HFF-Myc (cell line): ENCODE measurements at places on chromosomes 7 and 10.

- DNase-seq = no peak
Observed at GRCh38 chr7:117273814-117274225, 49.0 kb downstream of the WNT2 start.

DNA sequence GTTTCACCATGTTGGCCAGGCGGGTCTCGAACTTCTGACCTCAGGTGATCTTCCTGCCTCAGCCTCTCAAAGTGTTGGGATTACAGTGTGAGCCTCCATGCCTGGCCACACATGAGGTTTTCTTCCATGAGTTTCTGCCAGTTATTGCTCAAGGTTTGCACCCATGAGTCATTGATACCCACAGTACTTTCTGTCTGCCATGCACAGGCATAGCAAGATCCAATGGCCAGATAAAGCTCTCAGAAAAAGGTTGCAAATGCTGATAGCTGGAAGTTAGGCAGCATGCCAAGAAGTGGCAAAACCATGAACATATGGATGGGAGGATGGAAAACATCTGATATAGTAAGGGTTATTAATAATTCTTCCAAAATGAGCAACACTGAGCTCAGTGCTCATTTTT, 298.7 kb upstream of the NRG3 start:
- no peak for DNase-seq

DNA sequence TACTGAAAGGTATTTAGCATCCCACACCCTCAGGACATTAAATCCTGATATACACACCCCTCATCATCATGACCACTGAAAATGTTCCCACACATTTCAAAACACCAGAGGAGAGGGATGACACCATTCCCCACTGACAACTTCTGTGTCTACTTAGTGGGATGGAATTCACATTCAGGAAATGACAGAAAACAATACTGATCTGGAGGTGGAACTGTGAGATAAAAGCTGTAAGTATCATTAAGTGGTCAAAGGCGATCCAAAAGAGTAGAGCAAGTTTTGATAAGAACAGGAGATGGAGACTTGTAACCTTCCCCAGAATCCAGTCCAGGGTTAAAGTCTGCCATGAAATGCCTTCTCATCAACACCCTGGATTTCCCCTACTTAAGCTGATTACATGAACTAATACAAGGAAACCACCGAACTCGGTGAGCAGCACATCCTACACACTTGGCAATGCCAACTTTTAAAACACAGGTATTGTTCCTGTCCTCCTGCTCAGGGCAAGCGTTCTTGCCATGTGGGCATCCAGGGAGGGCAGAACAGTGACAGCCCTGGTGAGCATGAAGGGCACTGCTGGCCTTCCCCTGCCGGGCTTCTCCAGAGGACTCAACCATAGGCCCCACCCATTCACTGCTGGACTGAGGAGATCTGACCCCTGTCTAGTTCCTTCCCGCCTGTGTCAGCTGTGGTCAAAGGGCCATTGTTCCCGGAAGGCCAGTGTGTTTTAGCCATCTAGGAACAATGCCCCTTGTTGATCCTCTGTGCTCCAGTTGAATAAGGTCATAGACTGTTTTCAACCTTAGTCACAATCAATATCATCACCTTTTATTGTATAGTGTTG, 85.0 kb downstream of the SGMS1 start:
- no peak for DNase-seq

- peak; percentile 29 for DNase-seq
Observed at GRCh38 chr10:86757113-86757972, 924 bp downstream of the BMPR1A start.

DNA sequence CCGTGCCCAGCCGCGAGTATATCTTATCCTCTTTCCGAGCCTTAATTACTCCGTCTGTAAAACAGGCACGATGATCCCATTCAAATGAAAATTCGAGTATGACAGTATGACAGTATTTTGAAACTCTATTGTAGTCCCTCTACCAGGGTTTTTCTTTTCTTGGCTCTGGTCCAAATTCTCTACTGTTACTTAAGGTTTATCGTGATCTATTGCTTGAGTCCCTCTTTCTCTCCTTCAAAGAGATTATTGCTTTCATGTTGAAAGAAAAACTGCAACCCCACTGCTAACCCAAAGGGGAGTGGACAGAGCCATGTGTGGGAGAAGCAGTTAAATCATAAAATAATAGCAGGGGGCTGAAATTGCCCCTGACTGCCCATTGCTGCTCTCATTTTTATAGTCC, 1156.6 kb upstream of the AUTS2 start:
- DNase-seq = no peak

DNA sequence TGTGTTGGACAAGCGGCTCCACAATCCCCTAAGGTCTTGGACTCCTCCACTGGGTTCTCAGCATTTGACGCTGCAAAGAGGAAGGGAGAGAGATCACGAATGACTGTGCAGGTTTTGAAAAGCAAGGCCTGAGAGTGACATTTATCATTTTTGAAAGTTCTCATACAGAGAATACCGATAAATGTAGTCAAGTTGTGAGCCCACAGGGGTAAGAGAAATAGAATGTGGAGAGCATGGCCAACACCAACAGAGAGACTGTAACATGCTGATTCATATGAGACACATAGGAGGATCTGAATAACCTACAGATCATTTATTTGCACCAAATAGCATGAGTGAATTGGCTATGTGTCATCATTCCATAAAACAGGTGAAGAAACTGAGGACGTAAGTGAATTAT, 230.5 kb upstream of the MBL2 start:
- no peak for DNase-seq

DNA sequence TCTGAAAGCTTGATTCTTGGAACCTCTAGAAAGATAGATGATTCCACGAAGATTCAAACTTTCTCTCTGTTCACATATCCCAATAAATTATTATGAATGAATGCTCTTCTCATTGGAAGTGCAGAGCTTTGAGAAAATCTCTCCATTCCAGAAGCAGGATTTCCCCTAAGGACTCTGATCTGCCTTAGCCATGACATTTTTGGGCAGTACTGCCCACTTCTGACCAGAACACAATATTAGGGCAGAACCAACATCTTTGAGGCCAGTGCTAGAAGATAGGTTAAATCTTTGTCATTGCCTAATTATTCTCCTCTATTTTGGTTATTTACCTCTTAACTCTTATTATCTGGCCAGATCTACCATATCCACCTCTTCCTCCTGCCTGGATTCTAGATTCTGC, 49.9 kb downstream of the ARMC3 start:
- no peak for DNase-seq

DNA sequence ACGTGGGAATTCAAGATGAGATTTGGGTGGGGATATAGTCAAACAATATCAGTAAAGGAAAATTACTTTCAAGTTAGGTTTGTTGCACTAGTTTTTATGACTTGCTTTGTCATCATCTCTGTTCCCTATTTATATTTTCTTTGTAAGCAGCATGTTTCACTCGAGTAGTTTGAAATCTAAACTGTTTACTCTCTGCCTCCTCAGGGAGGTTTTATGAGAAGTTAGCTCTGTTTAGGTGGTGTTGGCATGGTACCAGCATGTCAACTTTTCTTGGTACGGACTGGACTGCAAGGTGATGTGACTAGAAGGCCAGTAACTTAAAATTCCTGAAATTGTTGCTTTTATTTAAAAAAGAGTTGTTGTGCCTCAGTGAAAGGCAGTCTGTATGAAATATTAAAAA, 59.2 kb upstream of the MTPN start:
- DNase-seq = no peak

GRCh38 chr10:24526085-24526649, 197.5 kb downstream of the ARHGAP21 start:
- no peak for DNase-seq

GRCh38 chr10:81027223-81027622, 489.5 kb downstream of the SH2D4B start:
- DNase-seq = no peak

DNA sequence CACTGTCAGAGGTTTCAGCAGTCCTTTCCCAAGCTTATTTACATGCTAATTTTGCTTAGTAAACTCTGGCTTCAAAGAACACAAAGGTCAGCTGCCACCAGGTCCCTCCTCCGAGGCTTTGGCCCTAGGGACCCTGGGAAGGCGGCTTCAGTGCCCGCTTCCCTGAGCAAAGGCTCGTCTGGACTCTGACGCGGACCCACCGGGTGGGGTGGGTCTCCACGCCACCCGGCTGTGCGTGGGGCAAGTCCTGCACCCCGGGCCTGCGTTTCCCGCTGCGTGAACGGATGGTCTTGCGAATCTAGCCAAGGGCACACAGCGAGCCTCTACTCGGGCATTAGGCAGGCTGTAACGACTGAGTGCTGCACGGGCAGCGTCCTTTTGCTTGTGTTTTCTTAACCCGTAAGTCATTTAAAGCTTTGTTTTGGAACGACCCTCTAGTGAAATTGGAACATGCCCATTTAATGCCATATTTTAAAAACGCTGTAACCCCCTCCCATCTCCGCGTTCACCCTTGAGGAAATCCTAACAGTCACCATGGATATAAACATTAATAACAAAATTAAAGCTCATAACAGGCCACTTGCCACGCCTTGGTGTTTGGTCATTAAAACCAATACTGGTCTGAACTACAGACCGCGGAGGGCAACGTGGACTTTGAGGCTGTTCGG, 828 bp downstream of the BNIP3 start:
- no peak for DNase-seq

DNA sequence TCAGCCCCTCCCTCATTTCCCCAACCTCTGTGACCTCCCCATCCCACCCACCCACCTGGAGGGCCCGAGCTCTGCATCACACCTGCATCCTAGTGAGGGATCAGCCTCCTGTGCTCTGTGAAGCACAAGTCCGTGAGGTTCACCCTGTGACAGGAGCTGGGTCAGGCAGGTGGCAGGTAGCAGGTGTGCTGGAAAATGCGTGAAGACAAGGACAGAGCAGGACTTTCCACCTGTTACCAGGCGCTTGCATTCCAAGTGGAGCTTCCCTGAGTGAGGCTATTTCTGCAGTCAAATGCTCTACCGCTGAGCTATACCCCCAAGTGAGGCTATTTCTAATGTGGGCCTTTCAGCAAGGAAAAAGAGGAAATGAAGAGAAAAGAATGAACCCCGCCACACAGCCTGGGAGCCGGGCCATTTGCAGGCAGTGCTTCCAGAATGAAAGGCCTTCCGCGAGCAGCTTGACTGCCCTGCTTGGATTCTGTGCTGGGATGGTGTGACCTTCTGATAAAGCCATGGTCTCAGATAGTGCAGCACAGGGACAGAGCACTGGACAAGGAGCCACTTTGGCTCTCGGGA, 13.3 kb upstream of the CPXM2 start:
- no peak for DNase-seq

DNA sequence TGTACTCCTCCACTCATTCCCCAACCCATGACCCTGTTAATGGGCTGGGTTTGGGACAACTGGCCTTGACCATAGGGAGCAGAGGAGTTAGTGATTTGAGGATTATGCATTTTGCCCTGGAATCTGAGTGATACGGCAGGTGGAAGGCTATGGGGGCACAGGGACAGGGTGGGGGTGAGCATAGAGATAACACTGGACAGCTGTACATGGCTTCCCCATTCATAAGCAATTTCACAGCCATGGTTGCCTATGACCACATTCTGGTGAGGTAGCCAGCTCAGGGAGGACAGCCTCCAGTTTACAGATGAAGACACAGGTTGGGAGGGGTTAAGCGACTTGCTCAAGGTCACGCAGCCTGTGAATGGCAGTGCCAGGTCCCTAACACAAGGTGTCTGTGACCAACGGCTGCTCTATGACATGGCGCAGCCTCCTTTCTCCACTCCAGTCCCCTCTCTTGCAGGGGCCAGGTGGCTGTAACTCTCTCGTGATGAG, 319.5 kb downstream of the PLXNA4 start:
- DNase-seq = no peak

DNA sequence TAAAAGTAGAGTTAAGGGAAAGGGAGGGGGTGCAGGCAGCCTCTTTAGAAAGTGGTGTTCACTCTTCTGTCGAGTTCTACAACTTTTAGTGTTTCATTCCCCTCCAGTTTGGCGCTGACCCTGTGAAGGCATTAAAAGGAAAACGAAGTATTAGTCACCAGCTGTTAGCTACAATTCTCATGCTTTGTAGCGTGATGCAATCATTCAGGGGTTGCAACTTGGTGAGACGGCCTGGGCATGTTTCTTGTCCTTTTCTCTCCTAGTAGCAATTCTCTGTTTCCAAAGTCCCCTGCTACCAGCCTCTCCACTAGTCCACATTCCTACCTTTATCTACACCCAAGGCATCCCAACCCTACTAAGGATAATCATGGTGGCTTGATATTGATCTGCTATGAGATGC, 33.7 kb upstream of the DGKI start:
- no peak for DNase-seq

GRCh38 chr7:127674361-127674760, 22.4 kb downstream of the SND1 start:
- no peak for DNase-seq

- DNase-seq = peak; percentile 27
Observed at GRCh38 chr10:119333146-119333792, 125.9 kb downstream of the GRK5 start.

DNA sequence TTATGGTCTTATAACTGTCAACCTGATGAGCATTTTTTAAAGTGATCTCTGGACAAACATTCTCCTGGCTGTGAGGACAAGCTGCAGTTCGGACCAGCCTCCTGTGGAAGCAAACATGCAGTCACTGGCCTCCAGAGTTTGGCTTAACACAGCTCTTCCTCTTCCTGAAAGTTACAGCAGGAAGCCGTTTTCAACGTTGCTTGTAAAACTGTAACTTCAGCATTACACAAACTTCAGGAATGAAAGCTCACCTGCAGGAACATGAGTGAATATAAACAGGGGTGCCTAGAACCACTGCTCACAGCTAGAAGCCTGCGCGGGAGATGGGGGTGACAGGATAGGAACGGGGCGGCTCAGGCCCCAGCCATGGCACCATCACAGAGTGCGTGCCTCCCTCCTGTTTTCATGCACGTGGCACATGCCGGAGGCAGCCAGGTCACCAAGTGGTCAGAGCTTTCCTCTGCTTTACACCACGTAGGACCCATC, 292.9 kb upstream of the PITRM1 start:
- DNase-seq = no peak

DNA sequence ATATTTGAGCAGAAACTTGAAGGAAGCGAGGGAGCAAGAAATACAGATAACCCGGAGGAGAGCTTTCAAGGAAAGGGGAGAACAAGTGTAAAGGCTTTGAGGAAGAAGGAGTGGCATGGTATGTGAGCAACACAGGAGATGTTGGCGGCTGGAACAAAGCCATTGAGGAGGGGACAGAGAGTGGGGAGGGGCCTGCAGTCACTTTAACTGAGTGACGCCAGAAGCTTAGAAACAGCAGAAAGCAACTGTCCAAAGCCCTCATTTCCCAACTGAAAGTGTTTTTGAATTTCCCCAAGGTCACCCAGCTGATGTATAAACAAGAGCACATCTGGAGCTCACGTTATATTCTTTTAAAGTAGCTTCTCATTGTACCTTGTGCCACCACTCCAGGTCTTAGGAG, 19.1 kb downstream of the AUTS2 start:
- DNase-seq = no peak

DNA sequence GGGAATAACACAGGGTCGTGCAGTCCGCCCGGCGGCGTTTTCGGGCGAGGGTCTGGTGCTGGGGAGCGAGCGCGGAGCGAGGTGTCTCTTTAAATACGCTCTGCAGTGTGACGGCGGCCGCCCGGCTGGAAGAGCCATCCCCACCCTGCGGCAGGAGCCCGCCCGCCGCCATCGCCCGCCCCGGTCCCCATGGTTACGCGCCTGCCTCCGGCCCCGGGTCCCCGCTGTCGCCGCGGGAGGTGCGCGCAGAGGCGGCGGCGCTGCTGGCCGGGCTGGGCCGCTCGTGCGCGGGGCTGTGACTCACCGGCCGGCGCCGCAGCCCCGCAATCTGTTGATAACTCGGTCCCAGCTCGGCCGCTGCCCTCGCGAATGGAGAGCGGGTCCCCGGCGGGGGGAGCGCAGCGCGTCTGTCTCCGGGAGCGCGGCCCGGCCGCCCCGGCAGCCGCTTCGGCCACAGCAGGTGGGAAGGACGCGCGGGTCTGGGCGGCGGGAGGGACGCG, at the start of gene ADGRA1:
Gene ADGRA1, plus strand, starts transcription at position 246 of the 500 bp plus-strand sequence. CDS start 986 bp downstream, outside the sequence.
- DNase-seq = no peak

- no peak for DNase-seq
Observed at GRCh38 chr7:83872501-83872900, 223.6 kb upstream of the SEMA3E start.
